ENCODE measurements at places on chromosomes 5 and 9.

DNA sequence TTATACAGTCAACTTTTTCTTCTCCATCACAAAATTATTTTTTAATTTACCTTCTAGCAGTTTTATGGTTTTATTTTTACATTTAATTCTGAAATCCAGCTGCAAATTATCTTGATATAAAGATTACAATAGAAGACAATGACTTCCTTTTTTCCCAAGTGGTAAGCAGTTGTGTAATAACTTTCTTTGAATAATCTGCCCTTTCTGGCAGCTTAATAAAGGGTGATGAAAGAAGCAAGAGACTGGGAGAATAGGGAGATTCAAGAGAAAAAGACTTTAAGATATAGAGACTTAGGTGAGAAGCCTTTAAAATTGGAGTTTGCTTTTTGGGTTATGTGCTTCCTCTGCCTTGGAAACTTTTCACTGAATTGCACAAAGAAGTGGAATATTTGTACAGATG, 100.4 kb upstream of the FREM1 start:
- no peak for DNase-seq

- no peak for DNase-seq
These were observed 24.8 kb upstream of the CTNNAL1 start for GRCh38 chr9:109037946-109038715.

GRCh38 chr5:148807851-148808250, 18.6 kb upstream of the ADRB2 start:
- no peak for DNase-seq

GRCh38 chr9:34045903-34046302, 2.8 kb downstream of the UBAP2 start:
- no peak for DNase-seq

GRCh38 chr9:14347406-14348122, 33.6 kb upstream of the NFIB start:
- DNase-seq = peak; percentile 8

DNA sequence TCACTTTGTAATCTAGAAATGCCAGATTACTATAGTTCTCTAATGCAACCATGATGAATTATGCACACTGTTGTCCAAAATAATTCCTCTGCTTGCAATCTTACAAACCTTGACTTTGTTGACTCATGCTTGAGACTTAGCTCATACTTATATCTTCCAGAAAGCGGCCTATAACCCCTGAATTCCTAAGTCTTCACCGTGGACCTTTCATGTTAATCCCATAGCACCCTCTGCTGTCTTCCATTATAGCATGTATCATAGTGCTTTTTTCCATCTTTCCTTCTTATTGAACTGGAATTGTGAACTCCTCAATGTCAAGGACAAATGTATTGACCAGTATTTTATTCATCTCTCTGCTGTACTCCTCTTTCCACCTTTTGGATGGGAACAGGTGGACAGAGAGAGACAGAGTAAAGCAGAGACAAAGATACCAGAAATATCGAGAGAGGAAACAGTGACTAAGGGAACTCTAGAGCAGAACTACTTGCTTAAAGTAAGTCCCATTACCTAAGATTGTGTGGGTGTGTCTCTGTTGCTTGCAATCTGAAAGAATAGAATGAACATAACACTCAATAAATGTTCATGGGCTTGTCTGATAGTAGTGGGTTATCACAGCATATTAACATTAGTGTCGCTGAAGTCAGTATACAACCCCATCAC, 110.0 kb downstream of the LURAP1L start:
- peak; percentile 80 for DNase-seq

DNA sequence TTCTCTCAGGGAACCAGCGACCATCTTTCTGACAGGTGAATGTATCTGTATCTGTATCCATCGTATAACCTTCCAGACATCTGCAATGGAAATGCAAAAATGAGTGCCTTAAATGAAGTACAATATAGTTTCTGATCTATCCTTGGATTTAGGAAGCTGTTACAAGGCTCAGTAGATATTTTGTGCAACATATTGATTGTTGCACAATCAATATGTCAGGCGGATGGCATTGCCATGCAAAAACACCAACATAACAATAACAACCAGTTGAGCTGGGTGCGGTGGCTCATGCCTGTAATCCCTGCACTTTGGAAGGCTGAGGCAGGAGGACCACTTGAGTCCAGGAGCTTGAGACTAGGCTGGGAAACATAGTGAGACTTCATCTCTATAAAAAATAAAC, 66.8 kb upstream of the TXNDC8 start:
- no peak for DNase-seq

DNA sequence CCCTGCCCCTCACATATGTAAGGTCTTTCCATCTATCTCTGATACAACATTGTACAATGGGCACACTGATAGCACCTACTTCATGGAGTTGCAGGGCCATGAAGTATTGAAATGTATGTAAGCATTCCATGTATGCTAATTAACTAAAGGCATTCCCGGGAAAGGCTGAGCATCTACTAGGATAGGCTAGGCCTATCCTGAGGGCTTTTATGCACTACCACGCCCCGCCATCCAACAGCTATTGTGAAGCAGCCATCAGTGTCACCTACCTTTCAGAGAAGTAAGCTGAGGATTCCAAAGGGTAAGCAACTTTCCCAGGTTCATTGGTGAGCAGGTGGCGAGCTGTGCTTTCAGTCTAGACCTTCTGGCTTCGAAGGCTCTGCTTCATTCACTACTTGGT, 47.6 kb downstream of the NSG2 start:
- no peak for DNase-seq

GRCh38 chr5:156497804-156498208, 170.8 kb downstream of the SGCD start:
- DNase-seq = no peak

GRCh38 chr5:93674138-93674537, 67.3 kb downstream of the POU5F2 start:
- peak; percentile 14 for DNase-seq

- DNase-seq = peak; percentile 8
These were observed at the start of gene EPB41L4A for GRCh38 chr5:112419164-112419985. EPB41L4A (minus strand) TSS chr5:112419277; CDS start chr5:112419039, 238 bp downstream.

DNA sequence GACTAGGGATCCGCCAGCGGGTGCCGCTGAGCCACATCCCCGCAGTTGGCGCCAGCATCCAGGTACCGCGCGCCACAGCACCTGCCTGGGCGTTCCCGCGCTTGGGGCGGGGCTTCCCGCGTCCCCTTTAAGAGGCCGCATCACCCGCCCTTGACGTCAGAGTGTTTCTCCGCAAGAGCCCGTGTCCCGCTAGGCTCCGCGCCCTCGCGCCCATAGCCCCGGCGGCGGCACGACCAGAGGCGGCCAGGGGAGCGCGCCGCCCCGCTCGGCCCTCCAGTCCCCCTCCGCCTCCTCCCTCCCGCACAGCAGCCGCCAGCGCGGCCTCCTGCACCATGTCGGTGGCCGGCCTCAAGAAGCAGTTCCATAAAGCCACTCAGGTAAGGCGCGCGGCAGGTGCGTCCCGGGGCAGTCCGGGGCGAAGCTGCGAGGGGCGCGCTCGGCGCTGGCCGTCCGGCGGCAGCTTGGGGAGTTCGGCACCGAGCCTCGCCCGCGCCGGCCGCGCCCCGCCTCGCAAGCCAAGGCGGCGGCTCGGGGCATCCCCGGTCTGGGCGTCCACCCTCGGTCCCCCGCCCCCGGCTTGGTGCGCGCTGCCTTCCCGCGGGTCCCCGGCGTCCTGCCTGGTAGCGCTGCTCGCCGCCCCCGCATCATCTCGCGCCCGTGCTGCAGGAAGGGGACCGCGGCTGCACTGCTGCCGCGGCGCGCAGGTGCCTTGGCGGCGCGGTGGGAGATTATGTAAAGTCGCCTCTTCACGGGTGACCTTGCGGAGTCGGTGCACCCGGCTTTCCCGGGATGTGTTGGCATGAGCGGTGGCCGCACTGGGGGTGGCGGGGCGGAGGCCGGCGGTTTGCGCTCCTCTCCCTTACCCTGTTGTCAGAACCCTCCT, at the start of gene SH3GL2:
Gene SH3GL2 (plus strand): TSS at position 156 of the 883 bp plus-strand sequence.
- DNase-seq = peak; percentile 51

- peak; percentile 99 for DNase-seq
These were observed 66.6 kb downstream of the C9orf152 start for GRCh38 chr9:110141227-110141793.

DNA sequence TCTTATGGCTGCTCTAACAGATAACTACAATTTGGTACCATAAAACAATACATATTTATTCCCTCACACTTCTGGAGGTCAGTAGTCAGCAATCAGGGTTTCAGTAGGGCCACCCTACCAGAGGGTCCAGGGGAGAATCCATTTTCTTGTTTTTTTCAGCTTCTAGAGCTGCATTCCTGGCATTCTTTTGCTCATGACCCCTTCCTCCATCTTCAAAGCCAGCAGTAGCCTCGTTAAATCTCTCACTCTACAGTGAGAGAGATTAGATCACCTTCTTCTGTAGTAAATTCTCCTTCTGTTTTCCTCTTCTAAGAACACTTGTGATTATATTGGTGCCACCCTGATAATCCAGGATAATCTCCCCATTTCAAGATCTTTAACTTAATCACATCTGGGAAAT, 187.4 kb downstream of the RFK start:
- DNase-seq = no peak

DNA sequence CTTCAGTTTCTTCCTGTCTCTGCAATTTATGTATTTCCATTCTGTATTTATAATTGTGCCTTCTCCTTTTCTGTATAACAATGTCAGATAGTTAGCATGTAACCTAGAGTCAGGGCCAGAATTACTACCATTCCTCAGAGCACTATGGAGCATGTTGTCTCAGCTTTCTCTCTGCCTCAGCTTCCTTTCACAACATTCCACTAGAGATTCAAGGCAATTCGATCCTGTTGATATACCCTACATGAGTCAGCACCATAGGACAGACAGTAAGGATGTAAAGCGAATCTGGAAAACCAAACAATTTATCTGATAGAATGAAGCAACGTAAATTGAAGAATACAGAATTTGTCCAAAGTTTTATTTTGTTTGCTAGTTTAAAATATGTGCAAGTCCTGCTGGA, 728.3 kb upstream of the SEMA6A start:
- peak; percentile 6 for DNase-seq

DNA sequence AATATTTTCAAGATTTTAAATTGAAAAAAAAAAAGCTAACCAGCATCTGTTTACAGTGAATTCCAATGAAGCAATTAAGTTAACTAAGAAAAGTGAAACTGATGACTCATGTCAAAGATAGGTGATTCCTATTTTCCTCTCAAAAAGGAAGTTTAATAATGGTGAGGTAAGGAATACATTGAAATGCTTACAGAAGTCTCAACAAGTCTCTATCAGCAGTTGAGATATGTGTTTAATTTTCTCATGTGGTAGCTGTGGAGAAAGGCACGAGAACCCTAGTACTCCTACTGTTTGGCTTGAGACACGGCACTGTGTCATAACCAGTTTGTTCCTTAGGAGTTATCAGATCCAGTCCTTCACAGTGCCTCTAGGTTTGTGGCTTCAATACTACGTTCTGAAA, 114.5 kb downstream of the SLC25A46 start:
- DNase-seq = peak; percentile 36

GRCh38 chr9:99634186-99634585, 187.5 kb upstream of the NR4A3 start:
- DNase-seq = no peak

GRCh38 chr5:158060212-158060611, 201.3 kb upstream of the CLINT1 start:
- no peak for DNase-seq

DNA sequence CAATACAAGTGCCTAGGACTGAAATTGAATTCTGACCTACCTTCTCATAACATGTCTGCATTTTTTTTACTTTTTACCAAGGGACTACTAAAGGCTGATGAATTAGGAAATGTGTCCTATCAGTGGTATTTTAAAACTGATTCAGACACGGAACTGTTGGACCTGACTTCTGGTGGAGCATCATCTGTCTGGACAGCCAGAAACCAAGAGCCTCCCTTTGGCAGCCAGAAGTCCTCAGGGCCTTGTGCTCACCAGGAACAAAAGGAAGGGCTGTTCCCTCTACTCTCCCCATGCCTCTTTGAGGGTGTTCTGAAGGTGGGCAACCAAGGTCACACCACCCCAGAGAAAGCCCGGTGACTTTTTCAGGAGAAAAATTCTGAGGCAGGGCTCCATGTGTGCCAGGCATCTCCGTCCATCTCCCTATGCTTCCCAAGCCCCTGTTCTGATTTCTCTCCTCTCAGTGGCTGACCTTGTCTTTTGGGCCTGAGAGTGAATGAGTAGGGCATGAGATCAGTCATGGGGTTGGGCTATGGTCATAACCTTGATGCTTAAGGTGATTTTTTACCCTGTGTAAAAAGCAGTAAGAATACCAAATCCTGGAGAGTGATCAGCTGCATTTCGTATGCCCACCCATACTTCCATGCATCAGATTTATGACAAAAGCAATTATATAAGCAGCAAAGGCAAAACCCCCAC, 143.7 kb downstream of the SCAMP1 start:
- no peak for DNase-seq

DNA sequence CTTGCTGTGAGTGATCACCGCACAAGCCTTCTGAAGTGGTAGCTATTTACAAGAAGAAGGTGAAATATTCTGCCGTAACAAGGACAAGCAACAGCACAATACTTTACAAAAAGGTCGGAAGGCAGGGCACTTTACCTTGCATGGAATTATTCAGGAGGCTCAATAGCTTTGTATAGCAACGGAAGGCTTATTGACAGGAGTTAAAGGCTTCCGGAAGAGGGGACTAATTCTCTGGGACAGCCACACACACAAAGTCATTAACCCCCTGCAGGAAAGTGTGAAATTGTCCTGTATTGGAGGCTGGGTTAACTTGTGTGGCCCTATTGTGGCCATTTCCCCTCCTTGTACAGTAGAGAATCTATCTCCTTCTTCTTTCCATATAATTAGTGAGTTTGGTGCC, 199.3 kb upstream of the SEMA6A start:
- no peak for DNase-seq

DNA sequence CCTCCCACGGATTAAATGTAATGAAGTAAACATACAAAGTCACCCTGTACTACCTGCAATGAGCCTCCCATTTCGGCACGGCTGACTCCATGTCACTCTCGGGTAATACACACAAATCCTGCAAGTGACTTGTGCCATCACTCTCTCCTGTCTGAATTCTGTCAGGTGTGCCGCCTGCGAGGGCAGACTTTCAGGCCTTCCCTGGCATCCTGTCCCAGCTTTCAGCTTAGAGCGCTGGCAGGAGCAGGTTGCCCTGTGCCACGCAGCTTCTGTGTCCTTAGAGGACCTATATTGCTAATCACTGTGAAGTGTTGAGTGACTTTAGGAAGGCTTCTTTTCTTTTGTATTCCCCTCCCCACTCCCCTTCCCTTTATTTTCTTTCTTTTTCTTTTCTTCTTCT, 25.8 kb upstream of the S1PR3 start:
- DNase-seq = no peak

DNA sequence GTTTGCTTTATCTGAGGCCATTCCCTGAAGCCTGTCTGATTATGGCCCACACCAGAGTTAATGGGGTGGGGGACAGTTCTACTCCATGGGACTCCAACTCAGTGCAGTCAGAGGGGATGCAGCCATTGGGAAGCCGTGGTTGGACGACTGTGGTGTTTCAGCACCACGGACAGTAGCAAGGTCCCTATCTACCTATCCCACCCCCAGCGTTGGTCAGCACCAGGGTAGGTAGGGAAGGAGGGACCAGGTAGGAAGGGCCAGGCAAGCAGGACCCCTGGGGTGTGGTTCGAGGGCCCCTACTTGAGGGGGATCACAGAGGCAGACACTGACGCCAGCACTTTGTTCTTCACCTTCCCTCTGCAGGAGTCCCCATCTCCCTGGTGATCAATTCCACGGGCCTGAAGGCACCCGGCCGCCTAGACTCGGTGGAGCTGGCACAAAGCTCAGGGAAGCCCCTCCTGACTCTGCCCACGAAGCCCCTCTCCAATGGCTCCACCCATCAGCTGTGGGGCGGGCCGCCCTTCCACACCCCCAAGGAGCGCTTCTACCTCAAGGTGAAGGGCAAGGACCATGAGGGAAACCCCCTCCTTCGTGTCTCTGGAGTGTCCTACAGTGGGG, 33.2 kb downstream of the HMCN2 start:
- no peak for DNase-seq

Data from EL (cell line).